Ovary (tissue), 10 donors: ENCODE measurements at places on chromosomes 3 and 15. TPM values are rescaled to one million over a fixed set of nuclear protein-coding genes. Genes with fewer than 3 reads are reported as not detected.

DNA sequence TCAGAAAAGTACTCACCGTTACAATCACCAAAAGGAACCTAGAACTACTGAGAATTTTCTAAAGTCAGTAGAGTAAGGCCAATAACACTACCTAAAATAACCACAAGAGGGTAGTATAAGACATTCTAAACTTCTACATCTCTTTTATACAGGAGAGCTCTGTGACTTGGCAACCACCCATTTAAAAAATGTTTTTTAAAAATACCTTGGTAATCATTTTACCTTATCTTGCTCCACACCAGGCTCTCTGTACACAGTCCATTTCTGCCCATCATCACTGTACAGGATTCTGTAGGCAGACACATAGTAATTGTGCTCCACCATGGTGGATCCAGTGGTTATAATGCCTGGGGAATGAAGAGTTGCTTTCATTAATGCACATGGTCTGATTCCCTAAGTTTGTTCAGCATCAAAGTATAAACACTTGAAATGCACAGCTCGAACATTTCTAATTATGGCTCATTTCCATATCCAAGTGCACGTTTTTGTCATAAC, 54.5 kb downstream of the ST3GAL6 start:
- no peak for DNase-seq

The EFCAB12 gene
- polyA plus RNA-seq: 0.53 TPM

The GPR156 gene
- polyA plus RNA-seq: 0.50 TPM

- DNase-seq: no peak
Observed at GRCh38 chr3:152352554-152352953, 83.8 kb downstream of the MBNL1 start.

- no peak for DNase-seq
Observed at GRCh38 chr3:193742628-193743027, 149.6 kb downstream of the OPA1 start.

DNA sequence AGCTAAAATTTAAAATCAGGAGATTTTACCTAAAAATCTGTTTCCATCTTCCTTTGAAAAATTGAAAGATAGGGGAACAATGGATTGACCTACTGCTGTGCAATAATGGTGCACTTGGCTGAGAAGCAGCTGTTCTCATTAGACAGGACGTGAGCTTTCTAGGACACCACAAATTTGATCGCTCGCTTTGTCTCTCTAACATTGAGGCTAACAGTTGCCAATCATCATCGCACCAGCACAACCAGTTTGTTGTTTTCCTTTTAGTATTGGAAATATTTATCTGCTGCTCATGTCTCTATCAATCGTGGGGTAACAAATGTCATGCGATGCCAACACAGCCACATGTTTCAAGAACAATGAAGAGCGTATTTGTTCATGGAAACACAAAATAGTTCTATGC, 228.8 kb upstream of the P2RY1 start:
- no peak for DNase-seq

The KIF15 gene
- 0.31 TPM for polyA plus RNA-seq

DNA sequence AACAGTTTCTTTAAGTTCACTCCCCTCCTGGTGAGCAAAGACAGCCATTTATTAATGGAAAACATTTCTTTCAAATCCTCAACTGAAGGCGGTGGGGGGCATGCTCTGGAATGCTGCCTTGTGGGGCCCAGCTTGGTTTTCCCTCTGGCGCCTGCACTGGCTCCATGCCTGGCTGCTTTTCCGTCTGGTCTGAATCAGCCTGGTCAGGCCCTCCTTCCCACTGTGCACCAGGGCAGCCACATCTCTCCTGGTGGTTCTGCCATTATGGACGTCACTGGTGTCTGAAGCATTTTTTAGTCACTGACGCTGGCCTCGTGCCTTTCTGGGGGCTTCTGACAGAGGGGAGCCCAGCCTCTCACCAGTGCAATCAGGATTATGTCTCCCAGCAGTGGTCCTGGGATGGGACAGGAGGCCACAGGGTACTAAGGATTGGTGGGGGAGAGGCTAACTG, 57.6 kb upstream of the APEH start:
- no peak for DNase-seq
